ENCODE measurements at places on chromosomes 3 and 15.

DNA sequence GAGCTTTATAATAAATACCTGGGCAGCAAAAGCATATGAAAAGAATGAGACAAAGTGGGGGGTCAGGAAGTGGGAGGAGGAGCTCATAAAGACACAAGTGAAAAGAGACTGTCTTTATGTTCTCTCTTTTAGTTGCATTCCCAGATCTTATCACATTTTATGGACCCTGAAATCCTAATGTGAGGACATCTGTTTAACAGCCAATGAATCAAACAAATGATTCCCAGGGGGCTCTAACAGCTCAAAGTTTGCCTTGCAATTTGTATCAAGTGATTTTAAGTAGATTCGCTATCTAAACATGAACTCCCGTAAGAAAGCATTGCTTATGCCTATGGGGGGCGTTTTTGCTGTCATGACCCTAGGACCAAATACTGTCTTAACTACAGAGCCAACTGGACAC is 332.3 kb upstream of the CNTN4 start:
- DNase-seq = no peak

GRCh38 chr15:99954361-99955180 is 221.3 kb upstream of the LYSMD4 start:
- no peak for DNase-seq

- no peak for DNase-seq
These were observed 1.3 kb downstream of the FEM1B start for GRCh38 chr15:68278595-68279405.

- no peak for DNase-seq
These were observed 243.3 kb upstream of the TOPAZ1 start for GRCh38 chr3:43998370-43998835.

DNA sequence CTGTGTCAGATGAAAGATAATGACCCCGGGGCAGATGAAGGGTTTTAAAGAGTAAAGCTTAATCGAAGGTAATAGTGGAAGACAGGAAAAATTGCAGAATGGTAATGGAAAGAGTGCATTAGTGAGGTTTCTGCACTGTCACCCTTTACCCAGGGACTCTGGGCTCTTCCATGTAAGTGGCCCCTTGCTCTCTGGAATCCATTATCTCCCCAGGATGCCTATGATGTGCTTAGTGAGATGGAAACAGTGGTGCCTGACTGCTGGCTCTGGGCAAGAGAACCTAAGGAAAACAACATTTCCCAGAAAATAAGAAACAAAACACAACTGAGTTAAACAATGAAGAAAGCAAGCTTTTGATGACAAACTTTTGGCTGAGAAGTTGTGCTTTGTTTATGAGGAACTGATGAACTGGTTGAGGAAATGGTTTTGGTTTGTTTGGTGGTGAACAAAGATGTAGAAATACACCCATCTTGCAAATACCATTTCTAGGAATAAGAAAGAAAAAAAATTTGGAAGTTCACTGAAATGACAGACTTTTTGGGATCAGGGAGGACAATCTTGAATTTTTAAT is 119.9 kb upstream of the RASGRP1 start:
- no peak for DNase-seq

- DNase-seq = no peak
These were observed 3.8 kb upstream of the OR4F15 start for GRCh38 chr15:101808201-101808600.

DNA sequence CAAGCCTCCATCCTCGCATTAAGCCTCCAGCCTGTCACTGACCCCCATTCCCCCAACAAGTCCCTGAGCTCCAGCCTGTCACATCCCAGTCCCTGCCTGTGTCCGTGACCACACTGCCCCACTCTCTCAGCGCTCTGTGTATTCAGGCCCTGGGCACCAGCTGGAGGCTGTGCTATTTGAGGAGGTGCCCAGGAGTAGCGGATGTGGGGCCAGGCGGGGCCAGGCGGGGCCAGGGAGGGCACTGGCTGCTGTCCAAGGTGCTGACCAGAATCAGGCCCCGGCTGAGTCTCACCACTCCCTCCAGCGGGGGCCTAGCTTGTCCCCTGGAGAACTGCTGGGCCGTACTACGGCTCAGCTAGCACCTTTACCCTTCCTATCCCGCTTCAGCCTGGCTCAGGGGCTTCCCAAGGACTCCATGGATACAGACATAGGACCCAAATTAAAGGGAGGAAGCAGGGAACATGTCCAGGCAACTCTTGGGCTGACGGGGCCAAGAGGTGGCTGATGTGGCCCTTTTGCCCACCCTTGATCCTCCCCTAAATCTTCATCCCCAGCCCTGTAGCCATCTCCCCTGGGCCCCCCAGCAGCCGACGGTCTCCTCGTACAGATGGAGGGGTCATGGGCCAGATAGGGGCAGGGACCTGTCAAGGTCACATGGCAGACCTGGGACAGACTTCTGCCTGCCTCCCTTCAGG is 1.1 kb downstream of the HHATL start:
- DNase-seq = no peak

- DNase-seq = no peak
These were observed 12.7 kb downstream of the PRC1 start for GRCh38 chr15:90981681-90982080.

DNA sequence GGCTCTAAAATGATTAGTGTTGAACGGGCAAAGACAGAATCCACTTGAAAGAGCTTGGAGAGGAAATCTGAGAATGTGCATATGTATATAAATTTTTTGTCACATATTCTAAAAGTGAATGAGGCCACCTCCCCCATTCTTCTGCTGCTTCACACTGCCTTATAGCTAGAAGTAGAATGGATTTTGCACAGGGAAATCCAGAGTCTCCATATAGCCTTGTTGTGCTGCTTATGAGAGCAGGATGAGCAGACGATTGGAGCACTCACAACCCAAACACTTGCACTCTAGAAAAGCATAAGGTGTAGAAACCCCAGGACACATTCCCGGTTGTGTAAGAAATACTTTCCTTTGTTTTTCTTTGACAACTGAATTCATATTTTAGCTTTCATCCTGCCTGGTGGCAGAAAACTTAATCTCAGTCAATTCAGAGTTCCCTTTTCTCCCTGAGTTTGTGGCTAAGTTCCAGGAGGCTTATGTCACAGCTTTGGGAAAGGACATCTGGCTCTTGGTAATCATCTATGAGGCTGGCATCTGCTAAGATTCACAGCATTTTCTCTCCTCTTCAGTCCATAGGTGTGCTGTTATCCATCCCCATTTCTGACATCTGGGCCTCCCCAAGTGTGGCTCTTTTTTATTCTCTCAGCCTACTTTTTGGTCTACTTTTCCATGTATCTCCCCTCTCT is 188.4 kb upstream of the PFN2 start:
- DNase-seq = no peak

DNA sequence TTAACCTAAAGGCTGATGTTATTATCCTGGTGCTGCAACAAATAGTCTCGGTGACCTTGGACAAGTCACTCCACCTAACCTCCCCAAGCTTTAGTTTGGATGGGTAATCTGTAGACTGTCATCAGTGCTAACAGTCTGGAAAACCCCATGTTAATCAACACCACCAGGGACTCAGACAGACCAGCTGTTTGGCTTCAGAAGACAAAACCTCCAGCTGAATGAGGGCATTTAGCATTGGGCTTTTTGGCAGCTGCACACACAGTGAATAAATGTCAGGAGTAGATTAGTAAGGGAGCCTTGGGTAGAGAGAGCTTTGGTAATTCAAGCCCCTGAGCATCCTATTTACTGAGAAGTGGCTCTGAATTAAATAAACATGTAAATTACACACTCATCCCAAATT is 24.9 kb upstream of the C3orf80 start:
- DNase-seq = no peak

- no peak for DNase-seq
These were observed 70.0 kb downstream of the PGPEP1L start for GRCh38 chr15:98937413-98938104.

DNA sequence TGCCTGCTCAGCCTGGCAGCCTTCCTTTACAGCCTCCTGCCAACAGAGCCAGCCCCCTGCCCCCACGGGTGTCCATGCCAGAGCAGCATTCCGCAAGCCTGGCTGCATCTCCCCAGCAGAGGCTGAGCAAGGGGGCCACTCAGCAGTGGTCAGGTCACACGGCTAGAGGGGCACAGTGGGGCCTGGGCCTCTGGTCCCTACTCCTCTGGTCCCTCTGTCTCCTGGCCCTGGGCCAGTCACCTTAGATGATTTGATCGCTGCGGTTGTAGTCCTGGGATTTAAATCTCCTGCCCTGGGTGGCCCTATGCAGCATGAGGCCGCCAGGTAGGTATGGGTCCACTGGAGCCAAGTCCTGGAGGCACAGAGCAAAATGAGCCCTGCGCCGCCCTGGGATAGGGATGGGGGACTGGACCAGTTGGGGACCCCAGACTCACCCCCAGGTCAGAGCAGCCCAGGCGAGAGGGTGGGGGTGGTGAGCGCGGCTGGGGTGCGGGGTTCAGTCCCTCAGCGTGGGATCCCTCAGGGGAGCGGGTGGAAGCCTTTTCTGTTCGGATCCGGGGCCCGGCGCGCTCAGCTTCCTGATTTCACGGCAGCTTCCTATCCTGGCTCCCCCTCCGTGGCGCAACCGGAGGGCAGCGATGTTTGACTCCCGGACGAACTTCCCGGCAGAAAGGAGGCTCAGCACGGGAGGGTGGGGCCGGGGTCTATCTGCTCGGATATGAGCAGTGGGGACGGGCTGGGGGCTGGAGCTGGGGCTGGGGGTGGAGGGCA is at the start of gene ZBTB47:
TSS of gene ZBTB47 (plus strand) at position 138 of the 771 bp plus-strand sequence. CDS start 4,659 bp downstream, outside the sequence.
- no peak for DNase-seq

DNA sequence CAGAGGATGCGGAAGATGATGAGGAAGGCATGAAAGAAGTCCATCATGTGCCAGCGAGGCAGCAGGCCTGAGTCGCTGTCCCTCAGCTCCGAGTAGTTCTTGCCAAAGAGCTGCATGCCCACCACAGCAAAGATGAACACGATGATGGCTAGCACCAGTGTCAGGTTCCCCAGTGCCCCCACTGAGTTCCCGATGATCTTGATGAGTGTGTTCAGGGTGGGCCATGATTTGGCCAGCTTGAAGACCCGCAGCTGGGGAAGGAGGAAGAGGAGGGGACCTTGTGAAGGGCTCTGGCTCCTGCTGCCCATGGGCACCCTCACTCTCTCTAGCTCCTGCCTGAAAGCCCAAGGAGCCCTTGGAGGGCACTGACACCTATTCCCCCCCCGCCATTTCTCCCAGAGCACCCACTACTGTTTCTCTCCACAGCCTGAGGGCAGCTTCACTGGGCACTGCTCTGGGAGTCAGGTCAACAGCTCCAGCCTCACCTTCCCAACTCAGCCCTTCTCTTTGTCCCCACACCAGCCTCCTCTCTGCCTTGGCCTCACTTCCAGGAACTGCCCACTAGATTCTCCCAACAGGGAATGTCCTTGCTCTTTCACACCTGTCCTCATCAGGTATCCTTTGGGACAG is 63.6 kb downstream of the SCN5A start:
- DNase-seq = no peak

DNA sequence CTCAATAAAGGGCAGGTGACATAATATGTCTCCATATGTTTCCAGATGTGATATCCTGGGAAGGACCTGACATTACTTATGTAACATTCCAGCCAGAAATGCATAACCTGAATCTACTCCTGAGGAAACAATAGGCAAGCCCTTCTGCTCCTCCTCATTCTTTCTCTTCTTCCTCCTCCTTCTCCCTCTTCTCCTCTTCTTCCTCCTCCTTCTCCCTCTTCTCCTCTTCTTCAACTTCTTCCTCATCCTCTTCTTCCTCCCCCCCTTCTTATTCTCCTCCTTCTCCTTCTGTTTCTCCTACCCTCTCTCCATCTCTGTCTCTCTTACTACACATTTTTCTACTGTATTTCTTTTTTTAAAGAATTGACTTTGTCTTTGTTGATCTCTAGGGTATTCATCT is 43.5 kb upstream of the ITGA11 start:
- no peak for DNase-seq

DNA sequence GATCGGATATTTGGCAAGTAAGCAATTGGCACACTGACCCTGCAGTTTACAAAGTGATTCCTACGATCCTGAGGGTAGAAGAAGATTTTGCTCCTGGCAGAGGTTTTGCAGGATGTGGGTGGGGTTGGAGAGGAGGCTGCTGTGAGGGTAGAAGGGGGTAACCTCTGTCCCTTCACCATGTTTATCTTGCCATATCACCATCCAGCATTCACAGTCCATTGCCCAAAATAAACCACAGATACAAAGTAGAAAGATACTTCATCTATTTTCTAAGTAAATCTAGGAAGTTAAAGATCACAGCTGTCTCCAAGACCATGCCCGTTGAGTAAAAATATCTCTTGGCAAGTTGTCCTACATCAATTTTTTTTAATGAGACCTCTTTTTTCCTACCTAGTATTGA is 51.6 kb downstream of the LIPC start:
- no peak for DNase-seq

DNA sequence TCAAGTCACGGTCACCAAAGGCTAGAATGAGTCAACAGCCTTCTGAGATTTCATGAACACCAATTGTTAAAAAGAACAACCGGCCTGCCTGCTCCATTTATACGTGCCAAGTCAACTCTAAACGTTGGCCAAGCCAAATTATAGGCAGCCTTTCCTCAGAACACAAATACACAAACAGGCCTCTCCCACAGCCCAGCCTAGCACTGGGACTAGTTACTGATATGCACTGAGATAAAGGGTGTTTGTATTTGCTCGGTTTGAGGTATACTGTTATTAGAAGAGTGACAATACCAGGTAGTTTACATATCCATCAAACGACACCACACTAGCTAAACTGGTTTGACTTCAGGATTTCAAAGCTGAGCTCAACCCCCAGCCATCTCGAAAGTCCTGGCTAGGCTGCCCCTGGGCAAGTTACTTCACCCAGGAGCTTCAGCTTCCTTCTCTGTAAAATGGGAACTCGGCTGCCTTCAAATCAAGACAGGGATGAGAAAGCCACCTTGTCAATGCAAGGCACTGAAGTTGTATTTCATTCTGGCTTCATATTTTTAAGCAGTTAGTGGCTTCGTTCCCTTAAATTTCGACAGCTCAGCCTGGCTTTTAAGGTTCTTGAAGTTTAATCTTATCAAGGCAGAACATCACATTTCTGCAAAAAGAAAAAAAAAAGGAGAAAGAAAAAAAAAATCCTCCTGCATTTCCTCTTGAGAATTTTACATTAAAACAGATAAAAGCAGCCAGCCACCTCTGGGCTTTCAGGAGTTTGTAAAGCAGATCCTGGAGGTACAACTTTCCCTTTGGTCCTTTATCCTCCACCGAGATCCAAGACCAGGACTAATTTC is 4.0 kb downstream of the TLE3 start:
- no peak for DNase-seq

DNA sequence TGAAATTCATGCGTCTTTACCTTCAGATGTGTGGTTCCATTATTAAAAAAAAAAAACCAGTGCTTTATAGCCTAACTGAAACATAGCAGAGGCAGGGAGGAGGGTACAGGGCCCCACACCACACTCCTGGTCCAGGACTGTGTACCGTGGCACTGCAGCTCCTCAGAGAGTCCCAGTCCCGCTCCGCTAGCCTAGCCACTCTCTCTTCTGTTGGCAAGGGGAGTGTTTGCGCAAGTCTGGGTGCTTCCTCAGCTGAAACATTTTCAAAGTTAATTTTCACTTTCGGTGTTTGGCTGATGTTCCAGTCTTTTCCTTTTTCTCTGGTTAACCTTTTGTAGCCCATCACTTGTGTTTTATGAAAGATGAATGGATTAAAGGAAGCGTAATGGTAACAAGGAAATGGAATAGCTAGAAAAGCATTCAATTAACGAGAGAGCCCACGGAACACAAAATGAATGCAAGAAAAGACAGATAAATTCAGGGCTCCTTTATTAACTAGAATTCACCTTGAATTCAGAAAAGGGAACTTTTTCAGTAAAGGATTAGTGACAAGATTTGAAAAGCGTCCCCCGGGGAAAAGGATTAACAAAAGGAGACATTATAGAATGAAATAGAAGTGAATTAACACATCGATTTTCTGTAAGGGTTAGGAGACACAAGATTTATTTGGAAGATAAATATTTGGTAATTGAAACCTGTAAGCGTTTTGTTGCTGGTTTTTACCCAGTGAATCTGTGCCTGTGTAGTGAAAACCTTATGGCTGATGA is 177.0 kb downstream of the CACNA2D3 start:
- DNase-seq = no peak

- DNase-seq = no peak
These were observed 3.9 kb upstream of the VPS8 start for GRCh38 chr3:184808021-184808420.

All from stimulated activated CD4-positive, alpha-beta T cell treated with anti-CD3 and anti-CD28 coated beads, Interleukin-2, amount 100 ng/mL, for 4 hours (primary cell).